ENCODE measurements at places on chromosomes 3 and 15. TPM values are rescaled to one million over a fixed set of nuclear protein-coding genes. Genes with fewer than 3 reads are reported as not detected.

GRCh38 chr3:14152233-14152962 lies 26.0 kb downstream of the XPC start:
- H3K27me3 ChIP-seq = no peaks in the 10 kb centered on the region
- peaks cover 6% of the 10 kb centered on the region for H3K4me1 ChIP-seq
- no peak overlapping the region for H3K4me3 ChIP-seq

DNA sequence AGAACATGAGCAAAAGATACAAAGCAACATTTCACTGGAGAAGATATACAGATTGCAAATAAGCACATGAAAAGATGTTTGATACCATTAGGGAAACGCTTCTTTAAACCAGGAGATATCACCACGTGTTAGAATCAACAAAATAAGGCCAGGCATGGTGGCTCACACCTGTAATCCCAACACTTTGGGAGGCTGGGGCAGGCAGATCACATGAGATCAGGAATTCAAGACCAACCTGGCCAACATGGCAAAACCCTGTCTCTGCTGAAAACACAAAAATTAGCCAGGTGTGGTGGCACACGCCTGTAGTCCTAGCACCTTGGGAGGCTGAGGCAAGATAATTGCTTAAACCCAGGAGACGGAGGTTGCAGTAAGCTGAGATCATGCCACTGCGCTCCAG lies 20.5 kb upstream of the MUC20 start:
- no peak overlapping the region for H3K4me3 ChIP-seq
- DNase-seq = no peak
- H3K27me3 ChIP-seq = no peaks in the 10 kb centered on the region
- H3K36me3 ChIP-seq = peaks cover 16% of the 10 kb centered on the region
- H3K4me1 ChIP-seq = peaks cover 2% of the 10 kb centered on the region
- H3K27ac ChIP-seq = no peak overlapping the region

DNA sequence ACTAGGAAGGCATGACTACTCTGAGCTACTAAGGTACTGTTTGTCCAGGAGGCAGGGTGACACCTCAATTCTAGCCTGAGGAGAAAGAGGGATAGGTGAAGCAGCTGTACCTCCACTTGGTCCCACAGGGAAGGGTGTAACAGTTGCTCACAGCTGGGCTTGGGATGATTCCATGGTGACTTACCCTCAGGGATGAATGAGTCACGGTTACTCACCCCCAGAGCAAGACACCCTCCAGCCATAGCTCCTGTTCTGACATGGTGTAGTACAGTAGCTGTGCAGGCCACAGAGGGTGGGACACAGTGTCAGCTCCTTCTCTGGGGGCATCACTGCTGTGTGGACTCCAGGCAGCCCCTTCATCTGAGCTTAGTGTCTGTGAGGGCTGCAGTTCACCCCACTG lies 868.6 kb upstream of the SEMA6D start:
- DNase-seq = no peak
- no peak overlapping the region for H3K27ac ChIP-seq
- no peaks in the 10 kb centered on the region for H3K4me1 ChIP-seq
- H3K27me3 ChIP-seq = no peaks in the 10 kb centered on the region

- H3K4me3 ChIP-seq = no peak overlapping the region
- H3K4me1 ChIP-seq = no peaks in the 10 kb centered on the region
- H3K36me3 ChIP-seq = no peaks in the 10 kb centered on the region
- H3K27ac ChIP-seq = no peak overlapping the region
- no peak for DNase-seq
Measured at GRCh38 chr15:87487484-87487883, 769.1 kb downstream of the NTRK3 start.

EFCC1 gene
- 0.18 TPM for total RNA-seq

SENP8 gene
- total RNA-seq = 2.2 TPM

P2RY1 gene
- 0.74 TPM for total RNA-seq
